ENCODE measurements at places on chromosomes 6 and 20. TPM values are rescaled to one million over a fixed set of nuclear protein-coding genes. Genes with fewer than 3 reads are reported as not detected.

Gene ABHD12
- 27.6 TPM for total RNA-seq

Gene SLC17A2
- total RNA-seq, result not detected

GRCh38 chr20:3135507-3136070, 24.1 kb downstream of the FASTKD5 start:
- H3K27me3 ChIP-seq, result no peaks in the 10 kb centered on the region
- no peaks in the 10 kb centered on the region for H3K4me1 ChIP-seq
- DNase-seq, result no peak
- no peaks in the 10 kb centered on the region for H3K36me3 ChIP-seq

Gene CST7
- 124 TPM for total RNA-seq

DNA sequence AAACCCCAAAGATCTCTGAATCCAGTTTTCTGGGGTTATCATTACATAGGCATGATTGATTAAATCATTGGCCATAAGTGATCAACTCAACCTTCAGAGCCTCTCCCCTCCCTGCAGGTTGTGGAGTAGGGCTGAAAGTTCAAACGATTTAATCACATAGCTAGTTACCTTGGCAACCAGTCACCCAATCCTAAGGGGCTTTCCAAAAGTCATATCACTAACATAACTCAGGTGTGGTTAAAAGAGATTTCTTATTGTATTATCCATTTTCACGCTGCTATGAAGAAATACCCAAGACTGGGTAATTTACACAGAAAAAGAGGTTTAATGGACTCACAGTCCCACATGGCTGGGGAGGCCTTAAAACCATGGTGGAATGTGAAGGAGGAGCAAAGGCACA, 935.1 kb upstream of the SLC35B3 start:
- no peaks in the 10 kb centered on the region for H3K36me3 ChIP-seq
- no peak overlapping the region for H3K27ac ChIP-seq

Gene WRNIP1
- total RNA-seq, result 58.7 TPM

Data from CD8-positive, alpha-beta memory T cell (primary cell).